ENCODE measurements at places on chromosomes 3 and 15.

DNA sequence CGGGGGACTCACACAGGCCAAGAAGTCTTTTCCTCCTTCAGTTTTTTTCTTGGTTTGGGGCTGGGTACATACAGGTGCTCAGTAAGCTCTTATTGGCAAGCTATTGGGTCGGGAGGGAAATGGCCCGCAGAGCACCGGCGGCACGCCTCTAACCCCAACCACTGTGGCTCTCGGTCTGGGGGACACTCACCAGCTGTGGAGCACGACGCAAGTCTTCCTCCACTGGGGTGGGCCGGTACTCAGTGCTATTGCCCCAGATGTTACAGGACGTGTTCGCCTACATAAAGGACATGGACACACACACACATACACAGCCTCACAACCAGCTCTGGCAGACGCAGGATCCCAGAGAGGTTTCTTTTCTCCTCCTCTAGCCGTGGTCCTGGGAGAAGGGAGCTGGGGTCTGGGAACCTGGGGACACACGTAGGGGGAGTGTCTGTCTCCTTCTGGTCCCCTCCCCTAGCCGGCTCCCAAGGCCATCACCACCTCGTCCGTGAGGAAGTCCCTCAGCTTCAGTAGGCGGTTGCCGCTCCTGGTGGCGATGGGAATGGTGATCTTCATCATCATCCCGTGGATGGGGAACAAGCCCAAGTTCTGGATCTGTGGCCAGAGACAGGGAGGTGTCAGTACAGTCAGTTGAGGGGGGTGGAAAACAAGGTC lies 33.4 kb downstream of the FEM1B start:
- no peak for DNase-seq

DNA sequence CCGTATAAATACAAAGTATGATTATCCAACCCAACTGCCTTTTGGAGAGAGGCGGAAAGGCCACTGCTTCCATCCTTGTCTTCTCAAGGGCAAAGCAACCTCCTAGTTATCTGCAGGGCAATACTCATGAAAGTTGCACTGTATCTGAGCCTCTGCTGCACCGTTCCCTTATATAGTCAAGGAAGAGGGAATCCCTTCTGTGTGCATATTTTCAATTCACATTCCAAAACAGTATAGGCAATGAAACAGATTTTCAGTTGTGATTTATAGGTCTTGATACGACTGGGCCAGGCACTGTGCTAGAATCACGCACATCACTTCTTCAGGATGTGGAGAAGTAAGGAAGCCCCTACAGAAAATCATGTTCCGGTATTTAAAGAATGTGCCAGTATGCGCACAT lies 455.7 kb downstream of the FOXP1 start:
- DNase-seq, result no peak

GRCh38 chr3:136543385-136543784 lies 208.8 kb downstream of the STAG1 start:
- no peak for DNase-seq

- no peak for DNase-seq
Measured at GRCh38 chr3:11080492-11080891, 73.8 kb upstream of the HRH1 start.

- DNase-seq, result no peak
Measured at GRCh38 chr3:97863031-97863430, 41.2 kb downstream of the CRYBG3 start.

- no peak for DNase-seq
Measured at GRCh38 chr15:55282284-55282833, 7.3 kb downstream of the RAB27A start.

DNA sequence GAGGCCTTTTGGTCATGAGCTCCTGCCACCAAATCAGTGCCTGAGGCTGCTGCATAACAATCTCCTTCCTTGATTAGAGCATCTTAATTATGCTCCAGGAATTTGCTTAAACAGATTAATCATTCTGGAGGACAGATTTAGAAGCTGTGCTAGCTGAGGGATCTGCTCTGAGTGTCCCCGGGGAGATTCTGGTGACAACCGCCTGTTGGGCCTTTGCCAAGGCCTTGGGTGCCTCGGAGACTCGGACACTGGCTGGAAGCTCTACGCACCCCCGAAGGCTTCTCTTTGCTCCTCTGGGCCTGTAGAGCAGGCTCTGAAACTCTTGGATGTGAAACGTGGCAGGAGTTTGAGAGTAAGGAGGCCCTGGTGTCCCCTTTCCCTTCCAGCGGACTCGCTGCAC lies 264.1 kb downstream of the CD47 start:
- DNase-seq, result no peak

All from omental fat pad (tissue), 4 donors.